ENCODE measurements at places on chromosomes 1 and 21.

DNA sequence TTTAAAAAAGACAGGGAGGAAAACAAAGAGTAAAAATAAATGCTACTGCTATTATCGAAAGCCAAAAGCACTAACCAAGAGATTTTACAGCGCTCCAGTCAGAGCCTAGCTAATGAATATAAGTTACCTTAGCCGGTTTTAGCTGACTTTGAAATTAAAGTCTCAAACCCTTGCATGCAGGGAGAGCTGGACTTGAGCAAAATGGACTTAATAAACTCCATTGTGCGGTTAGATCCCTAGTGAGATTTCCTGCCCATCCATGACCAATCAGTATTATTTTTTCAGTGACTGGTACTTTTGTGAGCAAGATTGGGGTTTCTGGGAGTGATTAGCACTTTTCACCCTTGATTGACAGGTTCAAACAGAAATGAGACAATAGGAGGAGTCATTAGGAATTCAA, 333.4 kb upstream of the ADGRL2 start:
- peak; percentile 18 for DNase-seq

DNA sequence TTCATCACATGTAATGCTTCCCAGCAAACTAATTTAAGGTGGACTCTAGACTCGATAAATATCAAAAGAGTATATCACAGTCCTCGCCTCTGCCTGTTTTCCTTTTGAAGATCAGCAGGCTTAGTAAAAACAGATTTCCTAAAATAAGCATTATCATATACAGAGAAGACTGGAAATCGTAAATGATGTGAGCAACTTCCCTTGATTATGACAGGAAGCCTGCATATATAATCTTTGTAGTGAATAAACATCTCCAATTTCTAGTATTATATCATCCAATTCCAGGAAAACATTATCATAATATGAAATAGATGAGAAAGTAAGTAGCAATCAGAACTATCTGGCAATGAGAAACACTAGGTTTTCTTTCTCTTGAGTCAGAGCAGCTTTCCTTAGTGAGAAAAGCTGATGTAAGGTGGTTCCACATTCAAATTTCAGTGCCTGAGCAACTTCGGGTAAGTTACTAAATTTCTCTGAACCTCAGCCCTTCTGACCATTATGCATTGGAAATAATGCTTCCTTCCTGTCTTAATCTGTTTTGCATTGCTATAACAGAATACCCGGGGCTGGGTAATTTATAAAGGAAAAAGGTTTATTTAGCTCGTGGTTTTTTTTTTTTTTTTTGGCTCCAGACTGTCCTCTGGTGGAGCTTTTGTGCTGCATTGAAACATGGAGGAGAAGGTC, 12.6 kb upstream of the POU2F1 start:
- DNase-seq: no peak

- DNase-seq: peak; percentile 77
Observed at GRCh38 chr1:65467536-65467935, 47.1 kb downstream of the LEPR start.

- no peak for DNase-seq
Observed at GRCh38 chr1:40896482-40896881, 34.3 kb upstream of the CITED4 start.

DNA sequence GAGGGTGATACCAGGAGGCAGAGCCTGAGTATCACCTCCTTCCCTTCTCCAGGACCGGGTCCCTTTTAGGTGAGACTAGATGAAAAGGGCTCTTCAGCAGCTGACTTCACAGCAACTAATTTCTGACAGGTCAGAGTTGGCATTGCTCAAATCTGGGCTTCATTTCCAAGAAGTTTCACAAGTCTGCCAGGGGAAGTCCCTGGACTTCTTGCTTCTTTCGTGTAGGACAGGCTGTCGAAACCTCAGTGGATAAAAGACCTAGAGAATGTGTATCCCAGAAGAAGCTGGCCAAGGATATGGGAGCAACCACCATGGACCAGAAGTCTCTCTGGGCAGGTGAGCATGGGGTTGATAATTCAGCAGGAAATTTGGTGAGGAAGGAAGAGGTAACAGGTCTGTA, at the start of gene CHI3L2:
TSS of gene CHI3L2 (plus strand) at position 280 of the 400 bp plus-strand sequence. CDS start at position 297, 17 bp downstream.
- no peak for DNase-seq

DNA sequence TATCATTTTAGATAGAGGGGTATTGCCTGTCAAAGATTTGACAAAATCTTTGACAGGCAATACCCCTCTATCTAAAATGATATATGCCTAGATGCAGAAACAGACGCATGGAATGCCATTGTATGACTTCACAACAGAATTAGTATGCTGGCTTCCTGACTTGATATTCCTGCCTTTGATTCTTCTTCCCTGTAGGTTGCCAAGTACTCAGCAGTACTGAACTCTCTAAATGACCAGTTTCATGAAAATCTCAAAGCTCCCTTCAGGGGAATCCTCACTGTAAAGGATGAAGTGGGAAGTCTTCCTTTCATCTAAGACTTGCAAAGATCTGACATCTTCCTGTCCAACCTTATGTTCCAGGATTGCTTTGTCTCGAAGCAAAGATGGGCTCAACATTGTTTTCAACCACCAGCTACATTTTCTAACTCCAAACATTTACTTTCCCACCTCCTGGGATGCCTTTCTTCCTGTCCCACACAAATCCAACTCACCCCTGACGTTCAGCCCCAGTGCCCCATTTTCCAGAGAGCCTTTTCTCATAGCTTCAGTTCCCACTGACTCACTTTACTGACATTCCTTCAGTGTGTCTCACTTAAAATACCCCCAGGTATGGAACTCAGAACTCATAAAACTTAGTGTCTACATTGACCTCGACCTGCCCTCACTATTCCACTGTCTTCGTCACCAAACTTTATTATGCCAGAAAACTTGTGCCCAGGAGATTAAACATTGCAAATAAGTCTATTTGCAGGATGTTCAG, 67.3 kb upstream of the KCNJ6 start:
- no peak for DNase-seq

GRCh38 chr1:6357243-6357936, 36.2 kb downstream of the ACOT7 start:
- no peak for DNase-seq

- no peak for DNase-seq
Observed at GRCh38 chr1:24323281-24323680, 4.1 kb downstream of the GRHL3 start.
